Right renal pelvis (tissue), 4 donors: ENCODE measurements at places on chromosomes 3 and 15.

- no peak for DNase-seq
Measured at GRCh38 chr3:46634856-46635255, 22.5 kb downstream of the FAM240A start.

DNA sequence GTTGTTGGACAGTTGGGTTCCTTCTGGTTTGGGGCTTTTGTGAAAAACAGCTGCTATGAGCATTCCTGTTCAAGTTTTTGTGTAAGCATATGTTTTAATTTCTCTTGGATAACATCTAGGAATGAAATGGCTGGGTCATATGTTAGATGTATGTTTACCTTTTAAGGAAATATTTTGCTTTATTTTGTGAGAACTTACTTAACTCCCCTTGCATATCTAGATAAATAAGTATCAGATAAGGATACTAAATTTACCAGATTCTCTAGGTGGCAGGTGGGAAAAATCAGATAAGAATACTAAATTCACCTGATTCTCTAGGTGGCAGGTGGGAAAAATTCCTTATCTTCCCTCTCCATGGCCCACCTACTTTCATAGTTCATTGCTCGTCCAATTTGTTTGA is 1.1 kb upstream of the PLS1 start:
- no peak for DNase-seq

- no peak for DNase-seq
Measured at GRCh38 chr15:63362196-63362595, 19.4 kb downstream of the CA12 start.

DNA sequence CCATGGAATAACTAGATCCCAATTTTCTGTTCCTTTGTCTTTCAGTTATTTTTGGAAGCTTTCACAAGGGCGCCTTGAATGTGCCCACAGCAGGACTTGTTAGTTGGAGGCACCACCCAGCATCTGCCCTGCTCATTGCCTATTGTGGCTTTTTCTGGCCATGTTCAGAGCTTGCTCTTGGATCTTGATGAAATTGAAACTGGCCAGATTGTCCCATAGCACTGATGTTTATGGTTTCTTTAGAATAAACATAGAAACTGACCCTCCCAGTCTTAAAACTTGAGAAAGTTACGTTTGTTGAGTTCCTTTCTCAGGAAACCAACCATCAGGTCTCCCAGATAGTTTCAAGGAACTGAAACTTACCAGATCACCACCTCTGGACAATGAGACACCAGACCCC is 474.7 kb downstream of the IL5RA start:
- no peak for DNase-seq

- peak; percentile 40 for DNase-seq
Measured at GRCh38 chr3:72997421-72997961, 880 bp downstream of the PPP4R2 start.

- DNase-seq: no peak
Measured at GRCh38 chr3:55191911-55192775, 264.3 kb upstream of the LRTM1 start.

- no peak for DNase-seq
Measured at GRCh38 chr15:62452667-62453066, 287.6 kb upstream of the C2CD4B start.

GRCh38 chr3:53224026-53224425 is 31.8 kb downstream of the TKT start:
- DNase-seq: no peak

- DNase-seq: no peak
Measured at GRCh38 chr3:161599697-161600096, 103.1 kb downstream of the OTOL1 start.

DNA sequence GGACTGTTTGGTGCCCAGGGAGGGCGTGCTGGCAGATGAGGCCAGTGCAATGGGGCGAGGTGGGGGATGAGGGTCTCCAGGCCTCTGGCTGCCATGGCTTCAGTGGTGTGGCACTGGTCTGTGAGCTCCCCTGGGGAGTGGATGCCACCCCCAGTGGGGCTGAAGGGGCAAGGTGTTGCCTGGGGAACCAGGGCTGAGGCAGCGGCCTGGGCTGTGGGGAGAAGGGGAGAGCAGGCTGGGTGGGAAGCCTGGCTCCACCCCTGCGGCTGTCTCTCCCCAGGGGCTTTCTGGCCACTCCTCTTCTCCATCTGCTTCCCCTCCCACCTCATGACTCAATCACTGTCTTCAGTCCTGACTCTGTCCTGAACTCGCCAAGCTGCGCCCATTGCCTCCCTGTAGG is 88.4 kb upstream of the TLE3 start:
- DNase-seq: no peak

DNA sequence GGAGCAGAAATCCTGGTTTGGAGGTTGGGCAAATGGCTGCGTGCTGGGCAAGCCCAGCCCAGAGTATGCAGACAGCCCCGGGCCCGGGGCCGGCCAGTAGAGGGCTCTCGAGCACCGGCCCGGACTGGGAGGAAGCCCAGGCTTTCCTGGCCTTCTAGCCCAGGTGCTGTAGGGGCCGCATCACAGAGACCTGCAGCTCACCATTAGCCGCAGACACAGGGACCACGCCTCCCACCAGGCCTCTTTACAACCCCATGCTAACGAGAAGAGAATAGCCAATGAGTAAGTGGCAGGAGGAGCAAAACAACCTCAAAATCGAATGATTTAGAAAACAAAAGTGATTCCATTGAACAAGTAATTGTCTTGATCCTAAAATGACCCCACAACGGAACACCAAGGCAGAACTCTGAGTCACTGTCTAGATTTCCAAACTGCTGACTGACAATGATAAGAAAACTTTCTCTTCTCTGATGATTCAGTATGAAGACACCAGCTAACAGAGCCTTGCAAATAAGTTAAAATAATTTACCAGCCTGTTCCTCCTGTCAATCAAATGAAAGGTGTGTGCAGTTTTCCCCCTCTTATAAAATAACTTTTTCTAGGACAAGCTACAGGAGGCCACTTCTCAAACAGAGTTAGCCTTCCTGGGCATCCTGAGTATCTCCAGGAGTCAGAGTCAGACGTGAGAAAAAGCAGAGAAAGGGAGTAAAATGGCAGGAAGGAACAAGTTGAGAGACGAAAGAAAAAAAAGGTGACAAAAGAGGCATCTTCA is 102.2 kb downstream of the DGKG start:
- no peak for DNase-seq

- no peak for DNase-seq
Measured at GRCh38 chr15:86165265-86166211, 85.9 kb downstream of the AGBL1 start.

DNA sequence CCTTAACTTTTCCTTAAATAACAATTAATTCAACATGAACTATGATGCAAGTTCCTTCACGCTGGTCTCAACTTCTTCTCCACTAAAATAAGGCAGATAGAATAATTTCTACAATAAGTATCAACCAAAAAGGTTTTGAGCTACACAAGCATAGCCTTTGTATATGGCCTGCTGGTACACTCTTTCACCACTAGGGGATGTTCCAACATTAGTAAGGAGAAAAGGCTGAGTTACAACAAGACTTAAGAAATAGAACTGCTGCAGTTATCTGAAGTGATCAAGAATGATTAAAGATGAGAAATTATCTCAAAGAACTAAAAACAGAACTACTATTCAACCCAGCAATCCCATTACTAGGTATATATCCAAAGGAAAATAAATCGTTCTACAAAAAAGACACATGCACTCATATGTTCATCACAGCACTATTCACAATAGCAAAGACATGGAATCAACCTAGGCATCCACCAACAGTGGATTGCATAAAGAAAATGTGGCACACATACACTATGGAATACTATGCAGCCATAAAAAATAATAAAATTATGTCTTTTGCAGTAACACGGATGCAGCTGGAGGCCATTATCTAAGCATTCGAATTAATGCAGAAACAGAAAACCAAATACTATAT is 14.4 kb downstream of the ATP13A3 start:
- peak; percentile 44 for DNase-seq

- DNase-seq: no peak
Measured at GRCh38 chr3:20574746-20575145, 388.7 kb upstream of the SGO1 start.

GRCh38 chr15:63052077-63052841 is 9.7 kb downstream of the TPM1 start:
- no peak for DNase-seq

- no peak for DNase-seq
Measured at GRCh38 chr15:88467935-88468528, 524 bp downstream of the MRPS11 start.

DNA sequence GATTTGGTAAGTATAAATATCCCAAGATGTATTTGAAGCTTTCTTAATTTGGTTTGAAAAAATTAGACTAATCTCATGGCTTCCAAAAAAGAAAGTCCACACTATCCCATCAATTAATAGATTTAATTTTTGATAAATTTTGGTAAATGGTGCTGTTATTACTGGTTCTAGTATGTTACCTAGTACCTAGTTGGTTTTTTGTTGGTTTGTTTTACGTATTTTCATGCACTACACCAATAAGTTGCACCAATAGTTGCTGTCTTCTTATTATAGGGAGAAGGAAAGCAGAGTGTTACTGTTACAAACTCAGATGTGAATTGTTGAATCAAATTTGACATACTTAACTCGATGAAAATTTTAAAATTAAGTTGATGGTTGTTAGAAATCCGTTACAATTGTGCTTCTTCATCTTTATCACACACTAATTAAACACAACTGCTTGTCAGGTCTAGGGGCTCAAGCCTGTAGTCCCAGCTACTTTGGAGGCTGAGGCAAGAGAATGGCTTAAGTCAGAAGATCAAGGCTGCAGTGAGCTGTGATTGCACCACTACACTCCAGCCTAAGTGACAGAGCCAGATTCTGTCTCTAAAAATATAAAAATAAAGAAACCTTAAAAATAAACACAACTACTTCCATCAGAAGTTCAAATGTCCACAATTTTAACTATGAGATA is 23.1 kb upstream of the MBNL1 start:
- no peak for DNase-seq

GRCh38 chr15:25811481-25811906 is 51.6 kb downstream of the ATP10A start:
- DNase-seq: no peak

DNA sequence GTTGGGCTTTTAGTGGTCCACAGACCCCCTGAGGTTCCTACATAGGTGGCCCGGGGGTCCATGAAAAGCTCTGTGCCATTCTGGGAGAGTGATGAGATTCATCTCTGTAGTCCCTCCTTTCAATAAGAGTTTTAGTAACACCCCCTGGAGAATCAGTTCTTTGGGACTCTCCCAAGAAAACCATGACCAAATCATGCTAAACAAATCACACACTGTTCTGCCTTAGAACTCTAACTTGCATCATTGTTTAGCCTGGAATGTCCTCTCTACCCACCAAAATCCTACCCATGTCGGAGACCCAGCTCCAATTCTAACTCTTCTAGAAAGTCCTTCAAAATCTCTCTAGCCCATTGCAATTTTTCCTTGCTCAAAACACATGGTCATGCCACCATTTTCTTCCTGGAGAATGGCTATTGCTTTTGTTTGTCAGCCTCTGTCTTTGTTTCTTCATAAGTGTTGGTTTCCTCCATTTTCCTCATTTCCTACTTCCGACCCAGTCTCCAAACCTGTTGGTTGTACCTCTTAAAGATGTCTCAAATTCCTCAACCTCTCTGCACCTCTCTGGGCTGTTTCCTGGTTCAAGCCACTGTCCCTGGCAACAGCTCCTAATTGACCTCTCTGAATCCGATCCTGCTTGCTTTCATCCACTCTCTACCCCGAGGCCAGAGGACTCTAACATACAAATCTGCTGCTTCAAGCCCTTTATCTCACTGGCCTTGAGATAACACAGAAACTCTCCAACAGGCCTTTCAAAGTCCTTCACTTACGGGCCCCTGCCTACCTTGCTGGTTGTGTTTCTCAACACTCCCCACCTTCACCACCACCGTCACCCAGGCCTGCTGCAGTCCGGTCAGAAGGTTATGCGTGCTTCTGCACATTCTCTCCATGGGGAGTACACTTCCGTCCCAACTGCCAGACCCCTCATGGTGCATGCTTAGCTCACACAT is 23.7 kb downstream of the CYP19A1 start:
- no peak for DNase-seq

- no peak for DNase-seq
Measured at GRCh38 chr3:134057654-134058110, 28.0 kb upstream of the SLCO2A1 start.

GRCh38 chr3:111808439-111808838 is 50.6 kb upstream of the PHLDB2 start:
- DNase-seq: no peak

DNA sequence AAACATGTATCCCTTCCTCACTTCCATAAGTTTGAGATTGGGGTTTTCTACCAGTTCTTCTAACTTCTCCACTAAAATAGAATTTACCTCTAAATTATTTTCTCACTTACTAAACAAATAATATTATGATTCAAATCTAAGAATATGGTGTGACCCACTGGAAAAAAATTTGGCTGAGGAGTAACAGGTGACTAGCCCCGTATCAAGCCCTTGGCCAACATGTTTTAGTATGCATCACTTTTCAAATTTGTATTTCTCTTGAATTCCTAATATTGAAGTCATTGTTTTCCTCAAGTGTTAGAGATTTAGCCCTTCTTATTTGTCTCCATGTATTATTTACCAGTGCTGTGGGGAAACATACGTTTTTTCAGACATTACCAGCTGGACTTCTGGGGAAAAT is 759.4 kb downstream of the NSUN3 start:
- no peak for DNase-seq

DNA sequence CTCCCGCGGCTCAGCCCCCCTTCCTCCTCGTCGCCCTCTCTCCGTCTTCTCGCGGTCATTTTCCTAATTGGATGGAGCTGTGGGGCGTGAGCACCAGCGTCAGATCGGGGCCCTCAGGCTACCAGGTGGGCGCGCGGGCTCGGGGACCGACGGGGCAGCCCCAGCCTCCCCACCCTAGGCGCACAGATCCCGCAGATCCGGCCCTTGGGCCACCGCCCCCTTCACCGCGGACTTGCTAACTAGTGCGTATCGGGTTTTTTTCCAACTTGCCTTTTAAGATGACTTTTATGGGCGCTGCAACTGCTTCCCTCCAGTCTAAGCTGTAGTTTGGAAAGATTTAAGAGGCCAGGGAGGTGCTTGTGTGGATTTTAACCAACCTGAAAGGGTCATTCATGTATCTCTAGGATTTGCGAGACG is 1.3 kb downstream of the ZNF710 start:
- peak; percentile 35 for DNase-seq

GRCh38 chr15:80693682-80694610 is 1.2 kb upstream of the ABHD17C start:
- DNase-seq: no peak

- DNase-seq: peak; percentile 27
Measured at GRCh38 chr3:66609660-66610561, 109.1 kb upstream of the LRIG1 start.

- no peak for DNase-seq
Measured at GRCh38 chr3:160637086-160637485, 39.9 kb upstream of the ARL14 start.

GRCh38 chr15:73873889-73874511 is 636 bp downstream of the TBC1D21 start:
- peak; percentile 20 for DNase-seq

- no peak for DNase-seq
Measured at GRCh38 chr3:124582621-124583395, 147.4 kb upstream of the UMPS start.

- DNase-seq: no peak
Measured at GRCh38 chr15:29558261-29558660, 264.0 kb downstream of the TJP1 start.

- DNase-seq: no peak
Measured at GRCh38 chr3:141864281-141864970, 12.0 kb upstream of the ATP1B3 start.

- no peak for DNase-seq
Measured at GRCh38 chr3:183816681-183817510, 8.5 kb downstream of the MAP6D1 start.

- DNase-seq: no peak
Measured at GRCh38 chr3:52874160-52874701, 23.1 kb downstream of the STIMATE start.
